Upper lobe of right lung (tissue), 1 donor: ENCODE measurements at places on chromosomes 2 and 18. TPM values are rescaled to one million over a fixed set of nuclear protein-coding genes. Genes with fewer than 3 reads are reported as not detected.
A peak's percentile ranks its signal among the peaks of the same experiment; 100 is the strongest.

Gene COLEC11
- total RNA-seq, result 1.5 TPM

DNA sequence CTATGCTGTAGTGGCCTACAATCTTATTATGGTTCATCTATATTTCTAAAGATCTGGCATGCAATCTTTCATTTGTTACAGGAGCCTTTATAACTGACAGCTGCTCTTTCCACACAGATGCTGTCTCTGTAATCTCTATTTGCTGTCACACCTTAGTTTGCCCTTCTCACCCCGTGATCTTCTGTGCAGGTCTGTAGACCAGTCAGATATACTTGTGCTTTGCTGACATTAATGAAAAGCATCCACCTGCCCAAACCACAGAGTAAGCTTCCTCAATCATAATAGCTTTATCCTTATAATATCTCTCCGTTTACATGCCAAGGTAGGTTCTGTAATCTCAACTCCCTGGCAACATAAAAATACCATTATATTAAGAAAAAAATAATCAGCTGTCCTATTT is 122.4 kb downstream of the GRB14 start:
- no peaks in the 10 kb centered on the region for H3K4me1 ChIP-seq
- no peak for DNase-seq
- no peaks in the 10 kb centered on the region for H3K36me3 ChIP-seq
- H3K4me3 ChIP-seq, result no peak overlapping the region

DNA sequence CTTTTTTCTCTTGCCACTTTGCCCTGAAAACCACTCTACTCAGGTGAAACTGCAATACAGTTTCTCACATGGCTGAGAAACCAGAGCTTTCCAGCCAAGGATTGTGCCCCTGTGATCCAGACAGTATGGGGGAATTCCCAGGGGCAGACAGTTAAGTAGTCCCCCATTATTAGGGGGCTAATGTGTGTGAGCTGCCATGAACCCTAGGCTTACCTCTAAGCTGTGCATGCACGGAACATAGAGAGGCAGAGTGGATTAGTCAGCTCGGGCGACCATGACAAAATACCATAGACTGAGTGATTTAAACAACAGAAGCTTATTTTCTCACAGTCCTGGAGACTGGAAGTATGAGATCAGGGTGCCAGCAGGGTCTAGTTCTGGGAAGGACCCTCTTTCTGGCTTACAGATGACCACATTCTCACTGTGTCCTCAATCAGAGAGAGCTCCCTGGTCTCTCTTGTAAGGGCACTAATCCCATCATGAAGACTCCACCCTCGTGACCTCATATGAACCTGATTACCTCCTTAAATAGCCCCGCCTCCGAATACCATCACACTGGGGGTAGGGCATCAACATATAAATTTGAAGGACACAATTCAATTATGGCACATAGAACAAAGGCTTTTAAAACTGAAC is 215.1 kb downstream of the EIPR1 start:
- no peaks in the 10 kb centered on the region for H3K27me3 ChIP-seq
- no peak overlapping the region for H3K4me3 ChIP-seq
- DNase-seq, result peak; percentile 1
- no peaks in the 10 kb centered on the region for H3K36me3 ChIP-seq
- H3K4me1 ChIP-seq, result no peaks in the 10 kb centered on the region

DNA sequence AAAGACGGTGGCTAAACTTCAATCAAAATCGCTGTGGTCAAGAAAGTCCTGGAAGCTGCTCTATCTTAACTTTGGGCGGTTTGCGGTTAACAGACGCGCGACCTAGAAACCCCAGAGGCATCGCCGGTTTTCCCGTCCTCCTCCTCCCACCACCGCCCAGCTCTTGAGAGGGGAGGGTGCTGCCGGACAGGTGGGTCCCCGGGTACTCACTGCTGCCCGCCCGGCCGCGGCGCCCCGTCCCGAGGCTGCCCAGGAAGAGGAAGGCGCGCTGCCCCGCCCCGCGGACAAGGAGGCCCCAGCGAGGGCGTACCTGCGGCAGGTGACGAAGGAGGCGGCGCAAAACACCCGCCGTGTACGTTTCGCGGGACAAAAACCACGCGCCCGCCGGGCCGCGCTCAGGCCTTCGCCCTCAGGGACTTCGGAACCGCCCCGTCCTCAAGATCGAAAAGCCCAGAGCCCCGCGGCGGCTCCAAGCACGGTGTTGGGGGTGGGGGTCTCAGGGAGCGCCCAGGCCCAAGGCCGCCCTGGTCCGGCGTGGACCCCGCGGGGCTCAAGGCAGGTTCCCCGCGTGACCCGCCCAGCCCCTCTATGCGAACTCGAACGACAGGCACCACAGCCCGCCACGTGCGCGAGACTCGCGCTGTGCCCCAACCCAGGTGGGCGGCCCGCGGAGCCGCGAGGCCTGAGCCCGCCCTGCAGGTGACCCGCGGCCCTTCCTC is at the start of gene SH3YL1:
Gene SH3YL1 (minus strand): TSS at position 259 of the 719 bp plus-strand sequence. CDS start 48 bp downstream, at position 211.
- DNase-seq, result peak; percentile 90
- H3K27ac ChIP-seq, result peak within 1 kb of the TSS; percentile 85
- H3K27me3 ChIP-seq, result no peaks in the 10 kb centered on the region
- peaks cover 37% of the 10 kb centered on the region for H3K4me1 ChIP-seq
- no peaks in the 10 kb centered on the region for H3K36me3 ChIP-seq
- H3K4me3 ChIP-seq, result peak within 1 kb of the TSS; percentile 82

DNA sequence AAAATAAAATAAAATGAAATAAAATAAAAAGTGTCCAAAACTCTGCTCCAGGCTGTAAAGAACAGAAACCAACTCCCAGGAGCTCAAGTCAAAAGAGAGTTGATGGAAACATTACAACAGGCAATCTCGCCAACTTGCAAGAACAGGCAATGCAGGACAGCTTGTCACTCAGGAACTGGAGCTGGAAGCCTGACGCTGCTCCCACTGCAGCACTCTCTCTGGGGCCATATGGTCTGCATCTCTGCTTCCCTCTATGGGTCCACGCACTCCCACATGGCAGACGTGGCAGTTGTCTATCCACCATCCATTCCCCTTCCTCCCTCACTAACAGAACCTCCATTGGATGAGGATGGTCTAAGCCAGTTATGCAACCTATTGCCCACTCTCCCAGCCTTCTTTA is 23.3 kb upstream of the ARPC2 start:
- no peak for DNase-seq
- no peaks in the 10 kb centered on the region for H3K27me3 ChIP-seq
- no peaks in the 10 kb centered on the region for H3K36me3 ChIP-seq

DNA sequence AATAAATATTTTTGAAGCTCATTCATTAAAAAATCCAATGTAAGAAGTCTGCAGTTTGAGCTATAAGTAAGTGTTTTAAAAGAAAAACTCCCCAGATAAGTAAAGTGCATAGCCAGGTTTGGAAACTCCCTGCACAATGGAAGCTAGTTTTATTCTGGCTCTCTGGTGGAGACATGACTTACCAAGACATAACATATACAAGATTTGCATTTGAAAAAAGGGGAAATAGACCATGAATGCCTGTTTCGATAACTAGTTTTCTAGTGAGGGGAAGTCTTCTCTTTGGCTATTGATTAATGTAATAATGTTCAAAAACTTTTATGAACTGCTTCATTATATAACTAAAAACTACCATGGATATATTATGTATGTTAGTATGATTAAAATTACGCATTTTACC is 435.2 kb downstream of the ARHGAP15 start:
- H3K27ac ChIP-seq, result no peak overlapping the region
- no peak overlapping the region for H3K4me3 ChIP-seq
- no peaks in the 10 kb centered on the region for H3K27me3 ChIP-seq
- H3K4me1 ChIP-seq, result no peaks in the 10 kb centered on the region
- no peaks in the 10 kb centered on the region for H3K36me3 ChIP-seq
- DNase-seq, result no peak
